Activated CD4-positive, alpha-beta T cell treated with anti-CD3 and anti-CD28 coated beads, Interleukin-2, Interleukin-6, amounts not matched to agents 100 ng/mL and 50 ng/mL, durations not matched to agents 16 hours and 8 hours (primary cell): ENCODE measurements at places on chromosomes 7 and 10.

GRCh38 chr7:149237502-149237901 is 1.9 kb upstream of the ZNF212 start:
- DNase-seq: no peak

DNA sequence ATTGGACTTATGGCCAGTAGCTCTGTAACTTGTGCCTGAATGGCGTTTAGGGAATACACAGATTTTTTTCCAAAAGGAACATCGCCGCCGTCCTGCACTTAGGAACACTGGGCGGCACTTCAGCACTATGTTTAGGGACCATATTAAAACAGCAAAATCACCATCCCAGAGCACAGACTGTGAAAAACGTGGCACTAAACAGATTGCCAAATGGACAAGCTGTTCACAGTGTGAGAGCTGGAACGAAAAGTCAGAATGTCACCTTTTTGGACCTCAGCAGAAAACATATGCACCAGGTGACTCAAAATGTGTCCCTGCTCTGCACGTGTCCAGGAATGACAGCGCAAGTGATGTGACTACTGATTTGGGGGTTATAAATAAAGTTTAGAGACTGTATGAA is 87.9 kb downstream of the ODAD2 start:
- no peak for DNase-seq

DNA sequence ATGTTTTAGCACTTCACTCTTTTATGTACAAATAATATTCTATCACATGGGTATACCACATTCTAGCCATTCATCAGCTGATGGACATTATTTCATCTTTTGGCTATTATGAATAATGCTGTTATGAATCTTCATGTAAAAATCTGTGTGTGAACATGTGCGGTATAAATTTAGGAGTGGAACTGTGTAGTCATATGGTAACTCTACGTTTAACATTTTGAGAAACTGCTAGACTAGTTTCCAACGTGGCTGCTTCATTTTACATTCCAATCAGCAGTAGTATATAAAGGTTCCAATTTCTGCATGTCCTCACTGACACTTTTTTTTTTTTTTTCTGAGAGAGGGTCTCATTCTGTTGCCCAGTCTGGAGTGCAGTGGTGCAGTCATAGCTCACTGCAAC is 8.3 kb downstream of the RAMP3 start:
- no peak for DNase-seq

DNA sequence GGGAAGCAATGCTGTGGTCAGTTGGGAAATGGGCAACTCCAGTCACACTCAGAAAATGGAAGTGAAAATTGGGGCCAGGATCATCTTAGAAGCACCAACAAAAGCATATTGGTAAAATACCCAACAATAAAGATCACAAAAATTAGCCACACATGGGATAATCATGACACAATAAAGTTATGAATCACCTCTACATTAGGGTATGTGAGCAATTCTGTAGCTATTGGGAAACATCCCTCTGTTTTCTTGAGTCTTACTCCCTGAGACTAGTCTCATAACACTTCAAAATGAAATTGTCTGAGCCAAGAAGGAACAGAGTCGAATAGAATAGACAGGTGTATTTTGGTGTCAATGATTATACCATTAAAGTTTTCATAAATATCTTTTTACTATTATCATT is 178.3 kb downstream of the DYNC1I1 start:
- DNase-seq: no peak

DNA sequence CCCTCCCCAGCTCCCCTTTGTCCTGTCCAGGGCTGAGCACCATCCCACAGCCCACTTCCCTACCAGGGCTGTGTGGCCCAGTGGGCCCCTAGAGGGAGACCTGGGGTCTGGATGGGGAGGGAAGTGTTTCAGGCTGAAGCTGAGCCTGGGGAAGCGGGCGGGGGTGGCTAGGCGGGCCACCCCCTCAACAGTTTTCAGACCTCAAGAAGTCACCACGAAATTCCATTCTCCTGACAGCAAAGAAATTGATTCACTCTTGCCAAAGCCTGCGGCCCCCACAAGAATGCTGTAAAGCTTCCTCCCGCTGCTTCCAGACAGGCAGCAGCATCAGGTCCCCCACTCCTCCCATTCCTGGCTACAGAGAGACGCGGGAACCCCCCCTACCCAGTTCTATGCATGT is 2.5 kb upstream of the LFNG start:
- no peak for DNase-seq

DNA sequence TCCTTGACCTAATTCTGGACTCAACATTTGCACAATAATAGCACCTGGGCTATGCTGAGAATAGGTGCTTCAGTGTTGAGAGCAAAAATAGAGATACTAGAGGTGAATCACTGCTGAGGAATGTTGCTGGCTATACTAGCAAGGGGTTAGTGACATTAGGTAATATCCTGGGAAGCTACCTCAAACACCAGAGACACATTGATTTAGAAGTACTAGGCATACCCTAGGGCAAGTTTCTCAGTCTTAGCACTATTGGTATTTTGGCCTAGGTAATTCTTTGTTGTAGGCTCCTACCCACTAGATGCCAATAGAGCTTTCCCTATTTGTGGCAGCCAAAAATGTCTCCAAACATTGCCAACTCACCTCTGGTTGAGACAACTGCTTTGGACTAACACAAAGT is 484.0 kb upstream of the MBL2 start:
- no peak for DNase-seq

GRCh38 chr10:29555746-29556481 is 78.9 kb downstream of the SVIL start:
- DNase-seq: no peak

DNA sequence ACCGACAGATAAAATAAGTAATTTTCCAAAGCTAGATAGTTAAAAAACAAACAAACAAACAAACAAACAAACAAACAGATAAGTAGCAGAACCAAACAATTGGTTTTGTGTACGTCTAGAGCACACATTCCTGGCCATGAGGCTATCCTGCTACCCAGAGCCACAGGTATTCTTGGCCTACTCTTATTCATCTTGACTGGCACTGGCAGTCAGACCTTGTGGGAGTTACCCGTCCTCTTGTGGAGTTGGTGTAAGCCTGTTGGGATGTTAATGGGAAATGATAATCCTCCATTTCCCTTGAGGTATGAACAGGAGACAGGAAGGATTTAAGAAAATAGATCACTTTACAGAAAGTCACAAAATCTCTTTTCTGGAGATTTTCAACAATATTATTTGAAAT is 142.4 kb upstream of the MEOX2 start:
- DNase-seq: no peak
